ENCODE measurements at places on chromosomes 1 and 21.

- DNase-seq: no peak
Measured at GRCh38 chr1:211118407-211119102, 15.4 kb downstream of the KCNH1 start.

DNA sequence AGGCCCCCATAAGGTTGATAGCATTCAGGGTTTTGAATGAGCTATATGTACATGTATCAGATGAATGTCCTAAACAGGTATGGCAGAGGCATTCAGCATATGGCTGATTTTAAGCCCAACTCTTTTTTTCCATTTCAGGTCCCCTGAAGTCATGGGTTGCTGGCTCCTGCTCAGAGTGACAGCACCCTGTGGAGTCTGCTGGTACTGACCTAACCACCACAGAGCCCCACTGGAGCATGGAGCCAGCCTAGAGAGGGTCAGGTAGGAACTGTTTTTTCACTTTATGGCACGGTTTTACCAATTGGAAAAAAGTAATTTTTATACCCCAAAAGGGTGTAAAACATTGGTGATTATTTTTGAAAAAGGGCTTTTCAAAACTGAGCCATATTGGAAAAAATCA is 82.5 kb upstream of the MPC2 start:
- DNase-seq: no peak

DNA sequence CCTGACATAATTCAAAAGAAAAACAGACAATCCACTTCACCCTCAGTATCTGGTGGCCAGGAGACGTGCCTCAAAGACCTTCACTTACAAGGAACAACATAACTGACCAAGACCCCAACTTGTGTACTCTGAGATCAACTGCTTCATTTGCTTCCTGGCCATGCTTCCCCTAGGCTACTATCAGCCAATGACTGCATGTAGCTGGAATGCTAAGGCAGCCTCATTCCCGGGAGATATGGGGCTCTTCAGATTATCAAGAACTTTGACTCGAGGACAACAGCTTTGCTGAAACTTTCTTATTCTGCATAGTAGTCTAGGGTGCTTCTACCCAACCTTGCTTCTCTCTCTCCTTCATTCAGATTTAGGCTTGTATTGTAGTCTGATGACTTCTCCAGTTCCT is 11.7 kb upstream of the UCK2 start:
- no peak for DNase-seq

DNA sequence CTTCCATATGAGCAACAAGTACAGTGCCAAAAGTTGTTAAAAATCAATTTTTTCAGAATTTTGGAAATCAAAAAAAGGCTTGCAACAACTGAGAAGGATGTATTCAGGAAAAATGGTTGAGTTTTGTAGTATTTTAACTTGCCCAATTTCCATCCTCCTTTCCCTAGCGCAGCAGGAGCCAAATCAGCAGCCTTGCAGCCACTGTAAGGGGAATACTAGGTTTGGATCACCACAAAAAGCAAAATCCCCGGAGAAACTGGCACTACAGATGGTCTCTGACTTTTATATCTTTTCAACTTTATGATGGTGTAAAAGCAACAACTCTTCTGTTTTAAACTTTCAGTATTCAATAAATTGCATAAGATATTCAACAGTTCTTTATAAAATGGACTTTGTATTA is 17.9 kb downstream of the DBT start:
- DNase-seq: no peak

GRCh38 chr21:43974791-43975468 is 37.2 kb upstream of the TRAPPC10 start:
- DNase-seq: no peak

DNA sequence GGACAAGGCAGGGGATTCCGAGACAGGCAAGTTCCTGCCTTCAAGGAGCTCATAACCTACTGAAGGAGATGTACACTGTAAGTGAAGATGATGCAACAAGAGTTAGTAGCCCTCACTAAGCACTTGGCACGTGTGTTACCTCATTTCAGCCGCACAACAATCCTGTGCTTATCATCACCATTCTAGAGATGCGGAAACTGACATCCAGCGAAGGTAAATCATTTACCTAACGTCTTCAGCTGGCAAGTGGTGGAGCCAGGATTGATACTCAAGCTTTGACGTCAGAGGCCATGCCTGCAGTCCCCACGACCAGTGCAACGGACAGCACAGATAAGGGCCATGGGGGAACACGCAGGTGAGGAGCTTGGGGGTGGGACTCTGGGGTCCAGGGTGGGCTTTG is 2.9 kb upstream of the UBXN10 start:
- no peak for DNase-seq

GRCh38 chr1:192809307-192810252 is 741 bp downstream of the RGS2 start:
- no peak for DNase-seq

DNA sequence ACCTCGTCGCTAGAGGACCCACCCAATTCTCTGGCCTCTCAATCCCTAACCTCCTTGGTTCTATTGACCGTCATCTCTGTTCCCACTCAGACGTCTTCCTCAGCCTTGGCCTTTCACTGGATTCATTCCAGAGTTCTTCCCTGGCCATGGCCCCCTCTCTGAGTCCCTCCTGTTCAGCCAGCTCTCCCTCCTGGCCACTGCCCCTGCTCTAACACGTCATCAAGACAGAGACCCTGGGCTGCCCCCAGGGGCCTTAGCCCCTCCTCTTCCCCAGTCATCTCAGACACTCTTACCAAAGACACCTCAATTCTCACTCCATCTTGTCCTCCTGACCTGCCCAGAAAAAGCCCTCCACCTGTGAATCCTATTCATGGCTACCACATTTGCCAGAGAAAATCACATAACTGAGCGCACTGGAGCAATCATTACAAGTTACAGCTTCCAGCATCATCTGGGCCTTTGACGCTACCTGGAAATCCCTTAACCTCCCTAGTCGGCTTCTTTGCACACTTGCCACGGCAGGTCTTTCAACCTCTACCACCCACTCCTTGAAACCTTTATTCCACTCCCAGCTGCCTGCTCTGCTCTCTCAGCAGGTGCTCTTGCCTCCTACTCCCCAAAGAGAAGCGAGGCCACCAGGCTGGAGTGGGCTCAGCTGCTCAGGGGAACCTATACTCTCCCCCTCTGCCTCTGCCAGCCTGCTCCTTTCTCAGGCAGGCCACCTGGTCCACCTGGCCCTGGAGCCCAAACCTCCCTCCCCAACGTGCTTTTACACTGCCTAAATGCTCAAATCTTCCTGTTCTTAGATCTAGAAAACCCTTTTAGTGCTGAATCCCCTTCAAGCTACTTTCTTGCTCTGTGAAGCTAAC is 14.0 kb downstream of the DCST2 start:
- DNase-seq: no peak

DNA sequence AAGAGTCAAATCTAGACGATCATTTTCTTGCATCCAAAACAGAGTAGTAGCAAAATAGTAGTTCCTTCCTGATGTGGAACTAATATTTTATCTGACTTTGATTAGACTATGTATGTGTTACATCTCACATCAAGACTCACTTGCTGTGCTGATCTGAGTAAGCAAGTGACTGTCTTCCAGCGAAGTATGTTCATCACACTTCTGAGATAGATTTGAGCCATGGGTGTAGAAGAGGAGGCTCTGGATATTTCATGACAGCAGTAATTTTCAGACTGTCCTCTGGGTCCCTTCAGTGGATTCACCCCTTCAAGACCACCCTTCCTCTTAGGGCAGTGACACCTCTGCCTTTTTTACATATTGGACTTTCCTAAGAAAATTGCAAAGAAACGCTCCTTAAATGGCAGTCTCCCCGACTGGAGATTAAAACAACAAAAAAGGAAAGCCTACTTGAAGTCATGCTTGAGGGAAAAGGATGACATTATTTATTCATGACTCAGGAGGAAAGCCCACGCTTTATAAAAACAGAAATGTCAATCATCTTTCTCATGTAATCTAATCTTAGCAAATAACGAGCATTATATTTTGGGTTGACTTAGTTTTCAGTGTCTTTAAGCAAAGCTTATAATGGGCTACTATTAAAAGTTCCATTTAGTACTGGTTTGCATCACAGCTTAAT is 22.8 kb downstream of the ATP1B1 start:
- DNase-seq: no peak

DNA sequence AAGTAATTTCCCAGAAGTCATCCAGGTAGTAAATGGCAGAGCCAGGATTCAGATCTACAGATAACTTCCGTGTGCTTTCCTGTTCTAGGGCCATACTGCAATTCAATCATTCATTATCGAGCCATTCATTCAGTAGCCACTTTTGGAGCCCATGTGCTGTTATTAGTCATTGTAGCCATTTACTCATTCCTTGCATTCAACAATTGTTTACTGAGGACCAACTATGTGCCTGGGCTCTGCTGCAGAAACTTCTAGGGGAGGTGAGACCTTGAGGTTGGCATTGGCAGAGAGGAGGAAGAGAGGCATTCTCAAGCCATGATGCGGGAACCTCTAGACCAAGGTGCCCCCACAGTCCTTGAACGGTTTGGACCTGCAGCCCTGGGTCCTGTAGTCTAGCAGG is 27.9 kb downstream of the EPHB2 start:
- DNase-seq: no peak

GRCh38 chr1:19074902-19075721 is 118.6 kb upstream of the IFFO2 start:
- no peak for DNase-seq

GRCh38 chr1:15848143-15848928 is 829 bp downstream of the SPEN start:
- DNase-seq: no peak

DNA sequence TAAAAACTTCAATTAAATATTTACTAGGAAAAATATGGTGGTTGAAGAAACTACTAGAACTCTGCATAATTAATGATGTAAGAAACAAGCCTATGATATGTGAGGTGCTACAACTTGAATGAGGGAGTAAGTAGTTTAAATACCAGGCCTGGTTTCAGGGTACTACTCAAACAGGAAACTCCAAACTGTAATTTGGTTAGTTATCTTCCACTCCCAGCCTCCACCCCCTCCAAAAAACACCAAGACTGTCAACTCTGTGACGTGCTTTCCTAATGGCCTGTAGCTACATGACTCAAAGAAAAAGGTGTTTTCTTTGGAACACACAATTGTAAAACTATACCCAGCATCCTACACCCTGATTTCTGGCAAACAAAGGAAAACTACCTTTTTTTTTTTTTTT is 55.9 kb upstream of the RCC1 start:
- no peak for DNase-seq

DNA sequence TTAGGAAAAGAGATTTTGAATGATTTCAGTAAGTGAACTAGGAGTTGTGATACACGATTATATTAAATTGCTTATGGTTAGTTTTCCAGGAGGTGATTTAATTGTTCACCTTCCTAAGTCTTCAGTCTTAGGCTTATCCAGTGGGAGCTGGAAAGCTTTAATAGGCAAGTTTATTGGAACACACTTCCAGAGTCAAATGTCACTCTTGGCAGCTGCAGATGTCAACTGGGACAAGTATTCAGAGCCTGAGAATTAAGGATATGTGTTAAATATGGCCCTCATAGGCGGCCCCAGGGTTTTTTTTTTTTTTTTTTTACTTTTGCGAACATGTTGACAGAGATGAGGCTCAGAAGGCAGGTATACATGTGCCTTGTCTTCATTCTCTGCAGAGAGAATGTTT is 29.2 kb downstream of the UCK2 start:
- DNase-seq: no peak

- DNase-seq: no peak
Measured at GRCh38 chr1:225931270-225932136, 7.5 kb upstream of the PYCR2 start.

DNA sequence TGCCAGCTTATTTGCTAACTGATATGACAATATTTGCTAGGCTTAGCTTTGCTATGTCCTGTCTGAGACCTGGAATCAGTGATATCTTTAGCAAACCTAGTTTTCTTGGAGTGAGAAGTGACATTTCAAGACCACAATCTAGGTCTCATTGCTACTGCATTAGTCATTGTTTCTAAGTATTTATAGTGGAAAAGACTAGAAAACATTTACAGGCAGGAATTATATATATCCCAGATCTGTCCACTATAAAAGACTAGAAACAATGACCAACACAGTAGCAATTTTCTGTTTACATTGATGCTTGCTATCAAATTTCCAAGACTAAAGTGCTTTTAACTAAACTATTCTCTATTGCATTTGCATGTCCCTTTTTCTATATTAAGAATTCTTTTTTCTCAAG is 5.0 kb upstream of the RGS18 start:
- DNase-seq: no peak

DNA sequence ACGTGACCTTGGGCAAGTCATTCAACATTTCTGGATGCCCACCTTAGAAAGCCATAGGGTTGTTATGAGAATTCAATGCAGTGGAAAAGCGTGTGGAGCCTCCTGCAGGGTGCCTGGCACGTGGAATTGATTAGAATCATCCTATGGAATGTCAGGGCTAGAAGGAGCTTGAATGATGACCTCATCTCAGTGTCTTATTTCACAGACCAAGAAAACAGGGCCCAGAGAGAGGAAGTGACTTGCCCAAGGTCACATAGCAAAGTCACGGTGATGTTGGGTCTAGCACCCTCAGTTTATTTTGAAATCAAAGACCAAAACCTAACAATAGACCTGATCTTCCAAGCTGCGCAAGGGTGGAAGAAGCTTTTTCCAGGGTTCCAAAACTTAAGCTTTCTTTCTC is 6.0 kb downstream of the TRABD2B start:
- no peak for DNase-seq

DNA sequence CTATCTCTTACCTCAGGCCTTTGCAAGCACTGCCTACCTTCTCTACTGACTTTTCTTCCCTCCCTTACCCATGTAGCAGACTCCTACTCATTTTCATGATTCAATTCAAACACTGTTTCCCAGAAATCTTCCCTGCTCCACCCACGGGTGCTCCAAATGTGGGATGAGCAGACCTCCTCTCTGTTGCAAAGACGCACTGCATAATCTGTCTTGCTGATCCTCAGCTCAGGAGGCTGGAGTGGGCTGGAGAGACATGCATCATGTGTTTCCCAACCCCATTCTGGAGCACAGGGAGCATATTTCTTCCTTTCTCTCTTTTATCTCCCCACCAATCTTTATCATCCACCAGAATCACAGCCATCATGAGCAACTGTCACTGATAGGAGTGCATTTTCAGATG is 459.9 kb upstream of the NFIA start:
- no peak for DNase-seq

GRCh38 chr1:72186733-72187307 is 95.5 kb downstream of the NEGR1 start:
- no peak for DNase-seq

GRCh38 chr1:245829826-245830225 is 675.0 kb downstream of the KIF26B start:
- DNase-seq: no peak

Data from iPS DF 6.9 (cell line).